Stimulated activated CD8-positive, alpha-beta memory T cell treated with anti-CD3 and anti-CD28 coated beads, Interleukin-2, amount 100 ng/mL, for 1 hour (primary cell): ENCODE measurements at places on chromosomes 4 and X.

DNA sequence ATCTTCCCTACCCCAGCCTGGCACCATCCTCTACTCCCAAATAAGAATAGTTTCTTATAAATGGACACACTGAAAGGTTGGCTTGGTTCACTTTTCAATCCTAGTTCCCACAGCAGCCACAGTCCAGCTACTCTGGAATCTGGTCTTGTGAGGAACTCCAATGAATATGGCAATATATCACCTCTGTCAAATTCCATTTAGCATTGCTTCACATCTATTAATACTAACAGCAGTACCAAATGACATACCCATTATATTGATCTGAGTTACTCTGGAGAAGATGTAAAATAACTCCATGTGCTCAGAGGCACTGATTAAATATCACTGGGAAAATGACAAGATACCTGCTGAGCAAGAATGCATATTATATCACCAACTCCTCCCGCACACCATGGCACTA, 8.6 kb downstream of the OPHN1 start:
- DNase-seq = no peak

GRCh38 chrX:44040406-44040805, 67.2 kb upstream of the NDP start:
- DNase-seq = no peak

DNA sequence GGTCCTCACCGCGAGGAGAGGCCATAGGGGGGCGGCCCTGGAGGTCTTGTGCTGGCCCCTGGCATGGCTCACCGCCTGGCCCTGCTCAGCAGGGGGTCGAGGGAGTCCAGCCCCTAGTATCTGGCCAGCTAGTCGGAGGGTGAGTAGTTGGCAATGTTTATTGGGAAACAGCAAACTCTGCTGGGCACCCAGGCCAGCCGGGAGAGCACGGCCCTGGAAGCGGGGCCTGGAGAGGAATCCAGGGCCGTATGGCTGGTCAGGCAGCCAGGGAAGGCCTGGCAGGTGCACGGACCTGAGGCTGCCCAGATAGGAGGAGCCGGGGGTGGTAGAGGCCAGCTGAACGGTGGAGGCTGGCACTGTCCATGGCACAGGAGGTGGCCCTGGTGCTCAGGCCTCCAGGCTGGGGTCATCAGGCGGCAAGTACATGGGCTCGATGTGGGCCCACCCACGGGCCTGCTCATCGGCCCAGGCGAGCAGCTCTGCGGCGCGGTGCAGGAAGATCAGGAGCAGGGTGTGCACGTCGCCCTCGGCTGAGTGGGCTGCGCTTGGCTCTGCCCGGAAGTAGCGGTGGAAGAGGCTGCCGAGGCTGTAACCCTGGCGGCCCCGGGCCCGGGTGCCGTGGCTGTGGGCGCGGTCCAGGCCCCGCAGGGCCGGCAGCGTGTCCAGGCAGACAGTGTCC, 1.4 kb downstream of the TREX2 start:
- no peak for DNase-seq

DNA sequence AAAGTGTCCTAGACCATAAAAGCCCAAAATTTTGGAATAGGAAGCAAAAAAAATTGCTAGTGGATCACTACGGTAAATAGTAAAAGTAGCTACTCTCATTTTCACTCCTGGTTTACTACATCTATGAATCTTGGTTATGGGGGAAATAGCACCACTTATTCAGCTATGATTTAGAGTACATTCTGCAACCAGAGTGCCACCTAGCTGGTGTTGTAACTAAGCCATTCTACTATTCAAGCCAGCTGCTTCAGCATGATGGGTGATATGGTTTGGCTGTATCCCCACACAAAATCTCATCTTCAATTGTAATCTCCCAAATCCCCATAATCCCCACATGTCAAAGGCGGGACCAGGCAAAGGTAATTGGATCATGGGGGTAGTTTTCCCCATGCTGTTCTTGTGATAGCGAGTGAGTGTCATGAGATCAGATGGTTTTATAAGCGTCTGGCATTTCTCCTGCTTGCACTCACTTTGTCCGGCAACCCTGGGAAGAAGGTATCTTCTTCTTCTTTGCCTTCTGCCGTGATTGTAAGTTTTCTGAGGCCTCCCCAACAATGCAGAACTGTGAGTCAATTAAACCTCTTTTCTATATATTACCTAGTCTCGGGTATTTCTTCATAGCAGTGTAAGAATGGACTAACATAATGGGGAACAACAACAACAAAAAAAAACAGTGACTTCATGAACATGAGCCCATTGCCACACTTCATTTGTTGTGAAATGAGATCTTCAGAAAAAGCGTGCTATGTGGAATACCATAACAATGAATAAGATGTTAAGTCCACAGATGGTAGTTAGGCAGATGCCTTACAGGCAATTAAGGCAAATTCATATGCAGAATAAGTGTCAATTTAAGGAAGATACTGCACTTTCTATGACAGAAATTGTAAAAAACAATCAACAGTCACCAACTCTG, 280.1 kb downstream of the PABPC4L start:
- DNase-seq = no peak

DNA sequence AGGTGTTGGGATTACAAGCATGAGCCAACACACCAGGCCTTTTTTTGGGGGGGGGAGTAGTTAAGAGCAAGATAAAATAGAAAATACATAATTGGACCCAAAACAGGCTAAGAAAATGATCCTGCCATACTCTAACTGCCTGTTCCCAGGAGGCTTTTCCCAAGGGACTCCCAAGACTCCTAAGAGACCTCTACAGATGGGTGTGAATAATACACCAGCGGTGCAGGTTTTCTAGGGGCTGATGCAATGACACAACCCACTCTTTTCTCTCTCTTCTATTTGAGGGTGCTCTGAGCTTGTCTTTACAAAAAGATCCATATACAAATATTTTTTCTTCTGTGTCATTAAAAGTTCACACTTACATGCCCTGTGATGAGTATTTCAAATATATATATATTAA, 116.9 kb downstream of the RASL11B start:
- DNase-seq = no peak

DNA sequence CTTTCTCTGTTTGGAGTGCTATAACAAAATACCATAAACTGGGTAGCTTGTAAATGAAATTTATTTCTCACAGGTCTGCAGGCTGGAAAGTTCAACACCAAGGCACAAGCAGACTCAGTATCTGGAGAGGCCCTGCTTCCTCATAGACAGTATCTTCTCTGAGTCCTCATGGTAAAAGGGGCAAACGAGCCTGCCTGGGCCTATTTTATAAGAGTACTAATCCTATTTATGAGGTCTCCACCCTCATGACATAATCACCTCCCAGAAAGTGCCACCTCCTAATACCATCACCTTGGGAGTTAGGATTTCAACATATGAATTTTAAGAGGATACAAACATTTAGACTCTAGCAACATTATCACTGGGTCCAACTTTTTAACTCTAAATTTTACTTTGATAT, 200.3 kb downstream of the STPG2 start:
- no peak for DNase-seq

- no peak for DNase-seq
These were observed 158.2 kb upstream of the MAP3K15 start for GRCh38 chrX:19673375-19674040.
